GM12878 (cell line): ENCODE measurements at places on chromosomes 13 and 19. TPM values are rescaled to one million over a fixed set of nuclear protein-coding genes. Genes with fewer than 3 reads are reported as not detected.

The B3GNT3 gene
- not detected in 2 replicates for polyA plus RNA-seq

The FGF22 gene
- polyA plus RNA-seq, result not detected in 2 replicates

- no peaks in the 10 kb centered on the region for H3K36me3 ChIP-seq
- no peak overlapping the region for H3K4me3 ChIP-seq
- no peak overlapping the region for H3K27ac ChIP-seq
Observed at GRCh38 chr19:30942636-30943035, 406.6 kb downstream of the TSHZ3 start.

DNA sequence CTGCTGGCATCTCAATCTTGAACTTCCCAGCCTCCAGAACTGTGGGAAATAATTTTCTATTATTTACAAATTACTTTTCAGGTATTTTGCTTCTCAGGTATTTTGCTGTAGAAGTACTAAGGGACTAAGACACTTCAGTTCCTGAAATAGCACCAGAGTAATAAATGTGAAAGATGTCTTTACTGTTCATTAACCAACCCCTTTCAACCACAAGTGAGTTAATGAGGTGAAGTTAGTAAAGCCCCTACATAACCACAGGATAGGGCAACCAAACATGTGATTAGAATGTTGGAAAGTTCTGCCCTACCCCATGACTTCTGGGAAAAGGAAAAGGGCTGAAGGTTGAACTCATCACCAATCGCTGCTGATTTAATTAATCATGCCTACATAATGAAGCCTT, 2.7 kb upstream of the ZNF345 start:
- peak; percentile 30 for DNase-seq
- H3K36me3 ChIP-seq, result no peaks in the 10 kb centered on the region
- no peaks in the 10 kb centered on the region for H3K27me3 ChIP-seq
- no peak overlapping the region for H3K27ac ChIP-seq
- no peak overlapping the region for H3K4me3 ChIP-seq

DNA sequence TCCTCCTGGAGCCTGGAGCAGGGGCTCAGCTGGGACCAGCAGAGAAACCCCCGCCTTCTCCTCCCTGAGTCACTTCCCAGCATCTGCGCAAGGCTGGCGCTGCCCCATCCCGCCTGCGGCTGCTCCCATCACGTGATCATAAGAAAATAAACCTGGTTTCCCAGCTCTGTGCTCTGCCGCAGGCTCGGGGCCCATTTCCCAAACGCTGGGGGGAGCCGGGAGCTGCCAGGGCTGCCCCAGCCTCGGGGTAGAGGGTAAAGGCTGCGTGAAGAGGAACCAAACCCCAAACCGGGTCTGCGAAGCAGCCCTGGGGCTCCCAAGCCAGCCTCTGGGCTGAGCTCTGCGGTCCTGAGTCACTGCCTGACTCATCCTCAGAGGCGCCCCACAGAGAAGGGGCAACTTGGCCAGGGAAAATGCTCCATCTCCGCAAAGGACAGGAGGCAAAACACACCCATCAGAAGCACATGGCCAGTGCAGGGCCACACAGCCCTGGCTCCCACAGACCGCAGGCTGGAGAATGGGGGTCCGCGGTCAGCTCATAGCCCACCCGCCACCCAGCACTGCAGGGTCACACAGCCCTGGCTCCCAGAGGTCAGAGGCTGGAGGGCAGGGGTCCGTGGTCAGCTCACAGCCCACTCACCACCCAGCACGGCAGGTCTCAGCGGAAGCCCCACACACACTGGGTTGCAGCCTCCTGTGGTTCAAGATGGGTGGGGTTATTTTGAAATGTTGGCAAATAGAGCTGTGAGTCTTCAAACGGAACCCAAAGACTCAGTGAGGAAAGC, 67.1 kb downstream of the RASA3 start:
- peak overlapping the region; percentile 62 for H3K4me3 ChIP-seq
- H3K4me1 ChIP-seq, result peaks cover 50% of the 10 kb centered on the region
- no peak for DNase-seq
- H3K27ac ChIP-seq, result peak overlapping the region; percentile 91
